ENCODE measurements at places on chromosomes 13 and 19. TPM values are rescaled to one million over a fixed set of nuclear protein-coding genes. Genes with fewer than 3 reads are reported as not detected.

The C2CD4C gene
- total RNA-seq = not detected

The SYNE4 gene
- total RNA-seq = not detected

The ZNF626 gene
- 12.6 TPM for total RNA-seq

The ZNF536 gene
- total RNA-seq = 2.5 TPM

The ZNF723 gene
- not detected for total RNA-seq

The ZNF154 gene
- 4.2 TPM for total RNA-seq

The ZC3H13 gene
- total RNA-seq = 25.8 TPM

Data from melanocyte of skin (primary cell).